ENCODE measurements at places on chromosomes 7 and 10.

GRCh38 chr10:29736366-29737073 lies 101.7 kb upstream of the SVIL start:
- DNase-seq: peak; percentile 16

- DNase-seq: no peak
These were observed 297.3 kb upstream of the COBL start for GRCh38 chr7:51613911-51614357.

GRCh38 chr10:3357737-3358136 lies 185.2 kb upstream of the PITRM1 start:
- DNase-seq: no peak

GRCh38 chr7:80869821-80870751 lies 48.8 kb downstream of the SEMA3C start:
- no peak for DNase-seq

DNA sequence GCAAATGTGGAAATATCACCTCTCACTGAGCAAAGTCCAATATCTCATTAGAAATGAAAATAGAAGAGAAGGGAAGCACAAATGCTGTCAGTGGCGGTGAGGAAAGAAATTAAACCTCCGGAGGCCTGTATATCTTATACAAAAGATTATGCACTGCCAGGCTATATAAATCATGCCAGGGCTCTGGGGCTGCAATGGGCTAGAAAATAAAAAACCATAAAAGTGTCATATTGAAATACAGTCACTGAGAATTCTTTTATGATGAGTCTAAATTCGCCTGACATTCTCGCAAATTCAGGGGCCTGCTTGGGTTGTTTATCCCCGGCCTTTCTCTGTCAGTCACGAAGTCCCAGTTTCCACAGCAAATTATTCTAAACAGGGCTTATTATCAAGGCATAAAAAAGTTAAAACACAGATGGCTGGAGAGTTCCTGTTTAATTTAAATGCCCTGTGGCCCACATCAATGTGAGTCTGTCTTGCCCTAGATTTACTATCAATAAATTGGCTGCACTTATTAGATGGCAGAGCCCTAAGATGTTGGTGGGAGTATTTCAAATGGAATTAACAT lies 193.8 kb downstream of the SNX10 start:
- no peak for DNase-seq

DNA sequence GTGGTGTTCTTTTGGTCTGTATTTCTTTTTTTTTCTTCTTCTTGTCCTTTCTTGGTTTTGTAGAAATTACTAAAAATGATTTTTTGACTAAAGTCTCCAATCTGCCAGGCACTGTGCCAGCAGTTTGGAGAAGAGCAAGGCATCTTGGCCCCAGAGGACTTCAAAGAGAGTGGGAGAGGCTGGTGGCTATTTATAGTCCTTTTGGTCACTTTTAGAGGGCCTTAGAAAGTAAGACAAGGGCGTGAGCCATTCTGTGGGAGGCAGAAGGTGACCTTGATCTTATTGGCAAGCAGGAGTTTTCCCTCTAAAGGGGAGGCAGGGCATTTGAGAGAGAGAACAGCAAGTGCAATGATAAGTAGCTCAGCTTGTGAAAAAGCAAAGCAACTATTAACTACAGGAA lies 211.9 kb downstream of the GALNT17 start:
- DNase-seq: no peak

DNA sequence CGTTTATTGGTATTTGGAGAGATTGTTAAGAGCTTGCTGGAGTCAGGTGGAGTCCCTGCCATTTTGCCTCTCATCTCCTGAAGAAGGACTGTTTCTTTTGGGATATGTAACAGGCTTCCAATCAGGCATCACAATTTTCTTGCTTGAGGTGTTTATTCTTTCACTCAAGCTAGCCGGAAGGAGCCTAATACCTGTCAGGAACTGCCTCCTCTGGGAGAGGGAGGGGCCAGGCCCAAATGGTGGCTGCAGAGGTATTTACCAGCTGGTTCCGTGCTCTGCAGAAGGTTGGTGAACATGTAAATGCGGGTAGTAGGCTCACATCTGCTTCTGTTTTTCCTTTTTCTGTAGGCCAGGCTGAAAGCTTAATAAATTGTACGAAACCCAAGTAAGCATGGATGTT lies 114.0 kb downstream of the TCF7L2 start:
- no peak for DNase-seq

DNA sequence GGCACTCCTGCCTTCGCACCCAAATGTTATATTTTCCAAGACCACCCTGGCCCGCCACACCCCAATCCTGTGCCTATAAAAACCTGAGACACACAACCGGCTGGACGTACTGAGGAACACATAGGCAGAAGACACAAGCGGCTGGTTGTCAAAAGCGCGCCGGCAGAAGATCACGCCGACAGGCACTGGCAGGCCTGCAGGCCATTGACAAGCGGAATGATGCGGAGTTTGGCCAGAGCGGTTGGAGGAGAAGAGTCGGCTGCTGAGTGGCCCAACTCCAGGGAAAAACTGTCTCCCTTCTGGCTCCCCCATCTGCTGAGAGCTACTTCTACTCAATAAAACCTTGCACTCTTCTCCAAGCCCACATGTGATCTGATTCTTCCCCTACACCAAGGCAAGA lies 39.7 kb upstream of the SAMD8 start:
- DNase-seq: no peak

GRCh38 chr7:148915211-148915610 lies 31.1 kb upstream of the EZH2 start:
- no peak for DNase-seq

- DNase-seq: no peak
These were observed 63.2 kb downstream of the PRKCQ start for GRCh38 chr10:6516929-6517284.

GRCh38 chr10:46096446-46096845 lies 50.4 kb upstream of the MSMB start:
- DNase-seq: no peak
